Panc1 (cell line): ENCODE measurements at places on chromosomes 4 and X.

DNA sequence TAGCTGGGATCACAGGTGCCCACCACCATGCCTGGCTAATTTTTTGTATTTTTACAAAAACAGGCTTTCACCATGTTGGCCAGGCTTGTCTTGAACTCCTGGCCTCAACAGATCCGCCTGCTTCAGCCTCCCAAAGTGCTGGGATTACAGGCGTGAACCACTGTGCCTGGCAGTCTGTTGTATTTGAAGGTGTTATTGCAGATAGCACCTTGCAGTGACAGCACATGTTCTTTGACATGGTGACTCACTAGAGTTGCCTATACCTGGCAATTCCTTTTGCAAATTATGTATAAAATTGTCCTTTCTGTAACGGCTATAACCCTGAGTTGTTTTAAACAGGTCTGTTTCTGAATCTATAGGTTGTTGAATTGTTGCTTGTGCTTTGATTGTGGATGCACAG is 7.9 kb downstream of the OGT start:
- peaks cover 19% of the 10 kb centered on the region for H3K36me3 ChIP-seq
- H3K4me1 ChIP-seq = peaks cover 41% of the 10 kb centered on the region
- peak overlapping the region; percentile 8; the same call in 1 of the 2 replicates for H3K4me3 ChIP-seq
- H3K27ac ChIP-seq = no peak overlapping the region

DNA sequence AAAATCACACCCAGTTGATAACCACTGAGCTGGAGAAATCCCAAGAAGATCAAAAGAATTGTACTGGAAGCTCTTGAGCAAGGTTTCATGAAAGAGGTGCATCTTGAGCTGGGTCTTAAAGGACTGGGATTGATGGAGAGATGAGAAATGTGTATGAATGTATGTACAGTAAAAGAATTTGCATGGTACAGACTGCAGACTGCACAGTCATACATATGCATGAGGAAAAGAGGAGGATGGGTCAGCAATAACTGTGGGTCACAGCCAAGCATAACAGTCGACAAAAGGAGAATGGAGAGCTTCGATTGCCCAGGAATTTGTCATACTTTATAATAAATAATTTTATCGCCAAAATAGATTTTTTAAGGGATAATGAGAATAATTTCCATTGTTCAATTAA is 4.8 kb upstream of the RELL1 start:
- H3K36me3 ChIP-seq = no peaks in the 10 kb centered on the region
- H3K4me1 ChIP-seq = 0 out of 2 replicates have a peak, but pooled peaks cover 3% of the 10 kb centered on the region
- no peaks in the 10 kb centered on the region for H3K27me3 ChIP-seq
- no peak for DNase-seq
- no peak overlapping the region for H3K27ac ChIP-seq

DNA sequence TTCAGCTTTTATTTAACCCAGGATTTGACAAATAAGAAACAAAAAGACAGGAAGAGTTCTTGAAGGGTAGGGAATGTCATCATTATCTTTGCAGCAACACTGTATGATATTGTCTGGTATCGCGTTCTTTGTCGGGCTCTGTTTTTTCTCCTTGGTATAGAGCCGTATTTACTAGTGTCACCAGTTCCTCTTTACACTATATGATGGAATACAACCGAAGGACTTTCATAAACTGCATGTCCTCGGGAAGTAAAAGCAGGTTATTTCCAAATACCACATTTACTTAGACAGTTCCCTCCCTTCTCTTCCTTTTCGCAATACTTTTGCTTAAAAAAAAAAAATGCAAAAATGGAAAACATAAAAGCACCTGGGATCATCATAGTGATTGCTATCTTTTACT is 96.6 kb upstream of the IL13RA1 start:
- no peak overlapping the region for H3K27ac ChIP-seq
- H3K27me3 ChIP-seq = no peaks in the 10 kb centered on the region; the same call in 1 of the 2 replicates
- no peak for DNase-seq
- no peaks in the 10 kb centered on the region for H3K36me3 ChIP-seq

- no peaks in the 10 kb centered on the region for H3K27me3 ChIP-seq
- no peaks in the 10 kb centered on the region; the same call in 1 of the 2 replicates for H3K36me3 ChIP-seq
- no peak overlapping the region for H3K4me3 ChIP-seq
- no peaks in the 10 kb centered on the region; the same call in 1 of the 2 replicates for H3K4me1 ChIP-seq
Measured at GRCh38 chr4:785332-786073, 40.4 kb downstream of the CPLX1 start.

GRCh38 chr4:52290466-52290865 is 239.4 kb downstream of the SPATA18 start:
- H3K36me3 ChIP-seq = no peaks in the 10 kb centered on the region
- H3K27me3 ChIP-seq = no peaks in the 10 kb centered on the region
- no peaks in the 10 kb centered on the region for H3K4me1 ChIP-seq
- H3K27ac ChIP-seq = no peak overlapping the region
- no peak overlapping the region for H3K4me3 ChIP-seq
- no peak for DNase-seq

DNA sequence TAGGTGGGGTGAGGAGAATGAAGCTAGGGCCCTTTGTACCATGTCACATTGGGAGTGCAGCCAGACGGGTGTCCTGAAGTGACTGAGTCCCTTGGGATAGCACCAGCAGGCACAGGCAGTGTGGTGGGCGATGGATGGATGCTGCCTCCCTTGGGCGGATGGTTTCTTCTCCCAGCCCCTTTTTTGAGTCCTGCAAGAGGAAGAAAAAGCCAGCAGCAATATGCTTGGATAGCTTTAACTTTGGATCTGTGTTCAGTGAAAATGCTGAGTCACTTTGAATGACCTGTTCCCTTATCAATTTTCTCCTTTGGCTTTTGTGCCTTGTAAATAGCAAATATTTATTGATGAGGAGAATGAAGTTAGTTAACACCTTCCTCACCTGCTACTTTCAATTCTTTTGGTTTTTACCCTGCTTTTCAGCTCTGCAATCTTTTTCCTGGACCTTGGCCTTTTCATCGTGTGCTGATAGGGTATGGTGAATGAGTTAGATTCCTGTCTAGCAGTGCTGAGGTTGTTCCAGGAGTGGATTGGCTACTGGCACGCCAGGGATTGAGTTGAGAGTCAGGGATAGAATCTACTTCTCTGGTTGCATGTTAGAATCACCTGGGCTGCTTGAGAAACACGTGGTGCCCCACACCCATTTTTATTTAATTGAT is 10.2 kb downstream of the DCUN1D4 start:
- H3K4me1 ChIP-seq = peaks cover 16% of the 10 kb centered on the region
- H3K27me3 ChIP-seq = no peaks in the 10 kb centered on the region
- H3K4me3 ChIP-seq = no peak overlapping the region
- no peak for DNase-seq
- H3K27ac ChIP-seq = peak overlapping the region; percentile 44

DNA sequence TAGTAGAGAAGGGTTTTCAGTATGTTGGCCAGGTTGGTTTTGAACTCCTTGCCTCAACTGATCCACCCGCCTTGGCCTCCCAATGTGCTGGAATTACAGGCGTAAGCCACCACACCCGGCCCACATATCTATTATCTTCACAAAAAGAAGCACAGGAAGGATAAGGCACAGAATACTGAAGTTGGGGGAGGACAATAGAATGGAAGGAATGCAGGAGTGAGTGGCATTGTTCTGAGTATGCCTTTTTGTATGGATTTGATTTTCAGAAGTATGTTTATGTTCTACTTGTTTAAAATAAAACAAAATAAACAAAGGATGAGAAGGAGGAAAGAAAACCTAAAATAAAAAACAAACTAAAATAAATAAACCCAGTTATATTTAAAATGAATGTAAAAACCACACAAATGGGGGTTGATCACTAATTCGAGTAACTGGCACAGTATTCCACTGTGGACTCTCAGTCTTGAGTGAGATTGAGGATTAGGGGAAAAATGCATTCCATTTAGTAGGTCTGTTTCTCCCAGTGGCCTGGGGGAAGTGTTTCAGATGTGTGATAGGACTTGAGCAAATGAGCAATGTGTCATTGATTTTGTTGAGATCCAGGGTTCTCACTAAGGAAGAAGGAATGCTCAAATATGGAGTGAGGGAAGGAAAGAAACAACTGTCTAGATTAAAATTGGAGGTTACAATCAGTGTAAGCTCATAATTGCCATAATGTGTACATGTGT is 109.0 kb upstream of the C1QTNF7 start:
- H3K27me3 ChIP-seq = no peaks in the 10 kb centered on the region
- no peaks in the 10 kb centered on the region for H3K36me3 ChIP-seq
- no peak for DNase-seq
- no peaks in the 10 kb centered on the region for H3K4me1 ChIP-seq

DNA sequence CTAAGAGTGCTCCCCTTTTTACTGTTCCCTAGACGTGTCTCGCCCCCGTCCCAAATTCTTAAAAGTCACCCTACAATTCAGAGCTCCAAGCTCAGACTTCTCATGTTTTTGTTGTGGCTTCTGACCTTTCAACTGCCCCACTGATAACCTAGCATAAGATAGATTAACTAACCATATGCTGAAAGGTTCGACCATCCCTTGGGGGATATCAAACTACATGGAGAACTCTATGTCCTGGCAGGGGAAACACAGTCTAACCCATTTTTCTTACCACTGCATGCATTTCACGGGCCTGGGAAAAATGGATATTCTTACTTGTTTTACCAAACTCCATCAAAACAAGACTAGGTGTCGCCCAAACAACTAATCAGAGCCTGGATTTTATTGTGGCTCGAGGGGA is 236.4 kb upstream of the MID1 start:
- no peak overlapping the region for H3K4me3 ChIP-seq
- H3K36me3 ChIP-seq = no peaks in the 10 kb centered on the region
- no peaks in the 10 kb centered on the region for H3K27me3 ChIP-seq
- no peak overlapping the region for H3K27ac ChIP-seq
- no peaks in the 10 kb centered on the region for H3K4me1 ChIP-seq

DNA sequence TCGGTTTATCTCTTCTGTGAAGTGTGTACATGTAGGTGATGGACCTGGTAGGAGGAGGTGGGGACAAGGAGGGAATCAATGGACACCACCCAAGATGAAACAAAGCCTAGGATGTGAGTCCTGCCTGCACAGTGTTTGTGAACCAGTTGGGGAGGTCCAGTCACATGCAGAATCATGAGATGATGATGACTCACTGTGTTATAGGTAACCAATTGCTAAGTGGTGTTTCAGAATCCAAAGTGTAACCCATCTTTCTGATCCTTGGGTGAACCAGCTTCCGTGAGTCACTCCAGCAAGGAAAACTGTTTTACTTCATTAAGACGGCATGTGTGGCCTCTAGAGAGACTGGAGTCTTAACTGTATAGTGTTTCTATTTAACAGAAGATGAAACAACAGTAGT is 57.9 kb upstream of the HPF1 start:
- no peaks in the 10 kb centered on the region for H3K27me3 ChIP-seq
- H3K27ac ChIP-seq = no peak overlapping the region
- H3K4me3 ChIP-seq = no peak overlapping the region

- no peak overlapping the region for H3K27ac ChIP-seq
- no peaks in the 10 kb centered on the region for H3K27me3 ChIP-seq
- no peaks in the 10 kb centered on the region for H3K36me3 ChIP-seq
- no peak overlapping the region for H3K4me3 ChIP-seq
Measured at GRCh38 chr4:188839704-188840103, 700.5 kb downstream of the TRIML1 start.

- no peaks in the 10 kb centered on the region for H3K27me3 ChIP-seq
- no peaks in the 10 kb centered on the region for H3K36me3 ChIP-seq
- no peaks in the 10 kb centered on the region for H3K4me1 ChIP-seq
- DNase-seq = no peak
- H3K27ac ChIP-seq = no peak overlapping the region
Measured at GRCh38 chr4:60992037-60992436, 208.1 kb upstream of the ADGRL3 start.

DNA sequence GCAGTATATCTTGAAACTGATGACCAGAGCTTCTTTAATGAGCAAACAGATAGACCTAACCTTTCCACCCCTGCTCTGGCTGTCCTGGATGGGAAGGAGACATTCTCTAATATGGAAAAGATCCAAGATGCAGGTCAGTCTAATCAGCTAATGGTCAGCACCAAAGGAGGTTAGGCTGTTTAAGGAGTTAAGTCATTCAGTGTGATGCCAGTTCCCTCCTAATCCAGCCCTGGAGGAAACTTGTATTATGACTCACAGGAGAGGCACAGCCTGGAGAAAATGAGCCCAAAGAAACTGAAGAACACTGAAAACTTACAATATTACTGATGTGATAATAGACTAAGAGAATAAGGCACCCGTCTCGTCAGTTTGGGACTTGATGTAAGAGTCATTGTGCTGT is 323.0 kb downstream of the HNRNPD start:
- H3K27ac ChIP-seq = no peak overlapping the region
- no peaks in the 10 kb centered on the region; the same call in 1 of the 2 replicates for H3K27me3 ChIP-seq
- no peaks in the 10 kb centered on the region for H3K4me1 ChIP-seq
- H3K36me3 ChIP-seq = no peaks in the 10 kb centered on the region
- DNase-seq = no peak
- H3K4me3 ChIP-seq = no peak overlapping the region

DNA sequence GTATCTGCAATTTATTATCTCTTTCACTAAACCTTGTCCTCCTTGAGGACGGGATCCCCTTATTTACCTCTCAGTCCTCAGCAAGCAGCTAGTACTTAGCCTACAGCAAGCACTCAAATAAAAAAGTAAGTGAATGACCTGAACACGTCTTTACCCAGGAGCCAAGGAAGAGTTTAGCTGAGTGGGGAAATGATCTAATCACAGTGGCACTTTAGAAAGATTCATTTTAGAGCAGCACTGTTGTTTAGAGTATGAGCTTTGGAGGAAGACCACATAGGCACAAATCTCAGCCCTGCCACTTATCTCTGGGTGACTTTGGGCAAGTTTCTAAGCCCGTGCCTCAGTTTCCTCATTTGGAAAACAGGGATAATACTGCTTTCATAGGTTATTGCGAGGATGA is 2.7 kb downstream of the FAM120C start:
- no peaks in the 10 kb centered on the region; the same call in none of the 2 replicates for H3K36me3 ChIP-seq
- H3K27me3 ChIP-seq = no peaks in the 10 kb centered on the region
- H3K27ac ChIP-seq = peak overlapping the region; percentile 93
- DNase-seq = no peak
- peaks cover 26% of the 10 kb centered on the region for H3K4me1 ChIP-seq

- H3K36me3 ChIP-seq = no peaks in the 10 kb centered on the region
- no peaks in the 10 kb centered on the region for H3K4me1 ChIP-seq
- no peaks in the 10 kb centered on the region for H3K27me3 ChIP-seq
- no peak overlapping the region for H3K27ac ChIP-seq
- H3K4me3 ChIP-seq = no peak overlapping the region
Measured at GRCh38 chrX:11786862-11787261, 28.8 kb downstream of the MSL3 start.

DNA sequence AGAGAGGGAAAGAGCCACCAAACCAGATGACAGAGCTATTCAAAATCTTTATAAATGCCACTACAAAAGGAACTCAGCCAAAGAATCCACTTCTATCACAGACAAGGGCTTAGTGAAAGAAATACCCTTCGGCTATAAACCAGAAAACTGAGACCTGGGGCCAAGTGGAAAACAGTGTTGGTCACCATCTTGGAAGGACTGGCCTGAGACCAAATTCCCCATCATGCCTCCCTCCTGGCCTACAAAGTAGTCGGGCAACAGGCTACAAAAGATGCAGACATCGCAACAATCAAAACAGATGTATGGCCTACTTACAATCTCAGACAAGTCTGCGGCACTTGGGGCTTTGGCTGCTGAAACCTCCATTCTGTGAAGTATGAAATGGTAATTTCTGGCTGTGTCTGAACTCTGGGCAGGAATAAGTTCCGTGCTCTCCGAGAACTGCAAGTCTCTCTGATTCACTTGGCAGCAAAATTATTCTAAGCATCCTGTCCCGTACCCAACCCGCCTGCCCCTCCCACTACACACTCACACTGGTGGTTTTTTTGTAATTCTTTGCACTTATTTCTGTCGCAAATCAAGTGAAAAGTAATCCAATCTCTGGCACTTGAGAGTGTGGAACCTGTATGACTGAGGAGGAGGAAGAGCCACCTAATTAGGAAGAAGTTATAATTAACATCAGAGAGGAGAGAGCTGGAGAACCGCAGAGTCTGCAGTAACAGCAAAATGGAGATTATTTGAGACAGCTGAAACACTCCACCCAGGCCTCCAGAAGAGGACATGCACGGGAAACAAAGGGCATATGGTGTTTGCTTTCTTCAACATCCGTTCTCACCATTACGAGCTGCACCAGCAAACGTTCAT is 87.8 kb downstream of the SH3KBP1 start:
- H3K36me3 ChIP-seq = no peaks in the 10 kb centered on the region
- no peak for DNase-seq
- no peak overlapping the region for H3K27ac ChIP-seq
